Stimulated activated CD4-positive, alpha-beta T cell treated with anti-CD3 and anti-CD28 coated beads, Interleukin-2, amount 100 ng/mL, for 24 hours (primary cell): ENCODE measurements at places on chromosomes 11 and 22.

DNA sequence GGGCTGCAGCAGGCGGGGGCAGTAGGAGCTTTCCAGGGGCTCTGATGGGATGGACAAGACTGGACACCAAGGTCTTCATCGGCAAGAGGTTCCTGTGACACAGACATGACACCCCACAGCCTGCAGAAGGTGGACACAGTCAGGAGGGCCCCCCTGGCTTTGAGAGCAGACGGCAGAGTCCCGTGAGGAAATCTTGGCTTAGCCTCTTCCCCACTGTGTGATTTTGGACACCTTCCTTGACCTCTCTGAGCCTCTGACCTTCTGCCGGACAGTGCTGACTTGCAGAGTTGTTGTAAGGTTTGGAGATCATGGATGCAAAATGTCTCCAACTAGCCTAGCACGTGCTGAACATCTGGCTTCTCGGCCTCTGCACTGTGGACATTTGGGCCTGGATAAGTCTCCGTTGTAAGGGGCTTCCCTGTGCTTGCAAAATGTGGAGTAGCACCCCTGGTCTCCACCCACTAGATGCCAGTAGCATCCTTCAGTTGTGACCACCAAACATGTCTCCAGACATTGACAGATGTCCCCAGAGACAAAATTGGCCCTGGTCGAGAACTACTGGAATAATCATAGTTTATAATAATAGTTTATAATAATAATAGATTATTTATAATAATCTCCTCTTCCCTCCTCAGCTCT lies 54.6 kb downstream of the MCM5 start:
- DNase-seq = no peak

- DNase-seq = no peak
Measured at GRCh38 chr11:65651589-65652510, 10.9 kb downstream of the RELA start.

DNA sequence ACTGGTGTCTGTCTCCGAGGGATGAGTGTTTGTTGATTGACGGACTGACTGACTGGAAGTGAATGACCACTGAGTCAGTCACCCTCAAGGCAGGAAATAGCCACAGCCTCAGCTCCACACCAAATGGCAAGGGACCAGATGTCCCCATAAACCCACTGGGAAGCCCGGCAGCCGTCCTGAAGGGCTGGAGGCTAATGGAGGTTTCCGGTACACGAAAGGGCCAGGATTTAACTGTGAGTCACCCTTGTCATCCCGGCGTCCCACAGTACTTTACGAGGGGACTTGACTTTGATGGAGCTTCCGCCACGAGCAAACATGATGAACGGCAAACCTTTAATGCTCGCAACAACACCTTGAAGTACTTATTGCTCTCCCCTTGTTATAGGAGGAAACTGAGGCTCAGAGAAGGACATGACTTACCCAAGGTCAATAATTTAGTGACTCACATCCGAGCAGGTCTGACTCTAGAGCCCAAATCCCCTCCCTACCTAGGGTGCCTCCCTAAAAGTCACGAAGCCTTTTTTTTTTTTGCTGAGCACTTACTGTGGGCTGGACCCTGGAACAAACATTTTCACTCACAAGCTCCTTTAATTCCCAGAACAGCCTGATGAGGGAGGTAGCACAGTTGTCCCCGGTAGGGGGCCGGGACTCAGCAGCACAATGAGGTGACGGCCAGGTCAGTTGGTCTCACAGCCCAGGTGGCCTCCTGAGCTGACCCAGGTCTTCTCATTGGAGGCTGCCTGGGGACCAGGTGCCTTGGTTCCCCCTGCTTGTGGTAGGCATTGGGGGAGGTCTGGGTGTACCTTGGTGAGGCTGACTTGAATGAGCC lies 25.2 kb upstream of the GCAT start:
- DNase-seq = no peak

- no peak for DNase-seq
Measured at GRCh38 chr11:105324156-105324555, 184.6 kb upstream of the CARD18 start.

- no peak for DNase-seq
Measured at GRCh38 chr11:87659807-87660206, 515.4 kb downstream of the RAB38 start.

GRCh38 chr11:61054513-61054912 lies 47.8 kb upstream of the CD5 start:
- no peak for DNase-seq

DNA sequence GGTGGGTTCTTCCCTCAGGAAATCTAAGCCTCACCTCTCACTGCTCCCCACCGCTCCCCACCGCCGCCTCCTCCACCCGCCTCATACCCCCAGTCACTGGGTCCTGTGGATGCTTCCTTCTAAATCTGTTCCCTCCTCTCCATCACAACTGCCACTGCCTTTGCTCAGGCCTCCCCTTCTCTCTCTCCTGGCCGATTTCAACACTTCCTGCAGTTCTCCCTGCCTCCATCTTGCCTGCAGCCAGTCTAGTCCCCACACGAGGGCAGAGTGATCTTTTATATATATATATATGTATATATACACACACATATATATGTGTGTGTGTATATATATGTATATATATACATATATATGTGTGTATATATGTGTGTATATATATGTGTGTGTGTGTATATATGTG lies 27.8 kb downstream of the CREB3L1 start:
- DNase-seq = no peak

DNA sequence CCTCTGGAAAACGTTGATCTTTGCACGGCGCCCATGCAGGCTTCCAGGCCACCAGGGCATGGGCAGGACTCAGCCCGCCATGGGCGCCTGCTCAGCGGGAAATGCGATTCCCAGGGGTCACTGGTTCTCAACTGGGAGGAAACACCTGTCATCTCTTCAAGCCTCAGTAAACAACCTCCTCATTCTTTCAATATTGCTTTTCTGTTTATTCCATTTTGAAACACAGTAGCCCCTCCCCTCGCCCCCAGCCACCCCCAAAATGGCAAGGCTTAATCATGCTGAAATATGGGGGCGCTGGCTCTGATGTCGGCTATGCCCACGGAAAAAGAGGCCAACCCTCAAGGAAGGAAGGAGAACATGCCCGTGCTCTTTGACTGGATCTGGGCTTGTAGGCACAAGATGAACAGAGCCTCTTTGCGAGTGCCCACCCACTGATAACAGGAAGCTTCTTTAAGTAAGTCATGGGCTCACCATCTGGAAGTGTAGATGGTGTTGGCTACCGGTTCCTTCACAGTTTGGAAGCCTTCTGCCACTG lies 594 bp upstream of the POU2AF1 start:
- peak; percentile 28 for DNase-seq

GRCh38 chr11:129974237-129974636 lies 28.4 kb downstream of the PRDM10 start:
- DNase-seq = no peak

DNA sequence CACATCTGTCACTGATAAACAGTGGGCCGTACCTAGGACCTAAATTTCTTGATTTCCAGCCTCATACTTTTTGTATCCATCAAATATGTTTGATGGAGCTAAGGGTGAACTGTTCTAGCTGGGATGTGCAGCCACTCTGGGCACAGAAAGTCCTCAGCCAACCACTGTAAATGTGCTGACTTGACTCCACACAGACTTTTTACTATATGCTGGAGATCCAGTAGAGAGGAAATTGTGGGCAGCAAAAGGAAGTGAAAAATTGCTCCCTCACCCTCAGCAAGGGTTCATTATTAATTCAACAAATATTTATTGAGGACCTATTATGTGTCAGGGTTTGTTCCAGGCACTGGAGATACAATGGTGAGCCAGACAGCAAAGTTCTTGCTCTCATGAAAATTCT lies 54.2 kb upstream of the AMPD3 start:
- no peak for DNase-seq

DNA sequence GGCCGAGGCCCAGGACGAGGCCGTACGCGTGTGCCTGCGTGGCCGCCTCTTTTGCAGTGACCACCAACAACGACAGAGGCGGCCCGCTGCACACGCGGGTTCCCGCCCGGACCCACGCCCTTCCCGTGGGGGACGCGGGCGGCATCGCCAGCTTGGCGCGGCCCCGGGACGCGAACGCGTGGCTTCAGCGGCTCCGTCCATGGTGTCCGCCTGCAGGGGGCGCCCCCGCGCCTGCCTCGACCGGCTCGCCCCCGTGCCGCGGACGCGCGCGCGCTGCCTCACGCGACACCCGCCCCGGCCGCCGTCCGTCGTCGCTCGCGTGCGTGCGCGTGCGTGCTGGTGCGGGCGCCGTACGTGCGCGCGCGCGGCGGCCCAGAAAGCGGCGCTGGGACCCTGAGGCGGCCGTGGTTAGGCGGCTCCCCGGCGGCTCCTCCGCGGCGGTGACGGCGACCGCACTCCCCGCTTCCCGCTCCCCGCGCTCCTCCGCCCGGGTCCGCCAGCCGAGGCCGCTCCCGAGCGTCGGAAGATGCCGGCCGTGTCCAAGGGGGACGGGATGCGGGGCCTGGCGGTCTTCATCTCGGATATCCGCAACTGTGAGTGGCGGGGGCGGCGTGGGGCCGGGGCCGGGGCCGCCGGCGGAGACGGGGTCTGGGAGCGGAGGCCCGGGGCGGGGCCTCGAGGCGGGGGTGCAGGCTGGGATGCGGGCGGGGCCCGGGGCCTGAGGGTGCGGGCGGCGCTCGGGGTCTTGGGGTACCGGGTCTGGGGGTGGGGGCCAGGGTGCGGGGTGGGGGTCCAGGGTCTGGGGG lies at the start of gene AP2A2:
AP2A2 (plus strand) TSS at position 375 of the 806 bp plus-strand sequence; CDS start at position 527, 152 bp downstream.
- peak; percentile 95 for DNase-seq

DNA sequence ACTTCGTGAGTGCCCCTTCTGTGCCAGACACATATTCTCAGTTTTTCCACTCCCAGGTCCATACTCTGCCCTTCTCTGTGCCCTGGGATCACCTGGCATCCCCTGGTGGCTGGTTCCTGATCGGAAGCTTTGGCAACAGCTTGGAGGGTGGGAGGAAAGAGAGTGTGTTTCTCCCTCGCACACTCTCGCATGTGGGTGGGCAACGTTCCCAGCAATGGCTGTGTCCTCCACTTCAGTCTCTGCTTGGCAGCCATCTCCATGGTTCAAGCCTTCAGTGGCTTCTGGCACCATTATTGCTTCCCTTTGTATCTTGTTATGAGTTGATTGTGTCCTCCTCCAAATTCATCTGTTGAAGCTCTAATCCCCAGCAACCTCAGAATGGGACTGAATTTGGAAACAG lies 342.7 kb upstream of the SYN3 start:
- no peak for DNase-seq

DNA sequence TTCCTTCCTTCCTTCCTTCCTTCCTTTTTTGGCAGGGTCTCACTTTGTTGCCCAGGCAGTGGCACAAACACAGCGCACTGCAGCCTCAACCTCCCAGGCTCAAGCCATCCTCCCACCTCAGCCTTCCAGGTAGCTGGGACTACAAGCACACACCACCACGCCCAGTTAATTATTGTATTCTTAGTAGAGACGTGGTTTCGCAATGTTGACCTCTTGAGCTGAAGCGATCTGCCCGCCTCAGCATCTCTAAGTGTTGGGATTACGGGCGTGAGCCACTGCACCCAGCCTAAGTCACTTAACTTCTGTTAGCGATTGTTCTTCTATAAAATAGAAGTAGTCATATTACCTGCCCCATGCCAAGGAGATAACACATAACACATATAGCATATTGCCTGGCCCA lies 2.8 kb upstream of the SYTL2 start:
- DNase-seq = no peak

DNA sequence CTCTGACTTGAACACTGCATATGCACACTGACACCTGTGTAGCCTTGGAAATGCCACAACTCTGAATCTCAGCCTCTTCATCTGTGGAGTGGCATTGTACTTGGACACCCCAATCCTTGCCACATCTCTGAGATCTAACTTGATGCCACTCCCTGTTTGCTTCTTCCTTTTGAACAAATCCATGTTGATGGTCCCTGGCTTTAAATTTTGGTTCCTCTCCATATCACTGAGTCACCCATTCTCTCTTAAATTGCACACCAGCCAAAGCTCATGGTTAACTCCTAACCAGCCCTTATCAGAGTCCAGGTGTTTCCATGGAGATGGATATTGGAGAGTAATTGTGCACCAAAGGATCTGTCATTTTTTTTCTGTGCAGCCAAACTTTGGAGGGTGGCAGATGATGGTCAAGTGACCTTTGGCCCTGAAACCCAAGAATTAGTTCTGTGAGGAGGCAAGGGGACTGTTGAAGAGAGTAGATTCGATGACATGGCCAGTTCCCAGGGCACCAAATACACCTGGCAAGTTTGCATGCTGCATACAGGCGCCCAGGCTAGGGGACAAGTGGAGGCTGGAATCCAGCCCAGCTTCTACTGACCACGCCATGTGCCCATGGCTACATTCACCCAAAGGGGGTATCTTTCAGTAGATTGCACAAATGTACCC lies 25.1 kb upstream of the PAMR1 start:
- DNase-seq = no peak

GRCh38 chr11:36098853-36099375 lies 155.1 kb downstream of the LDLRAD3 start:
- DNase-seq = no peak

GRCh38 chr11:34826384-34826726 lies 89.8 kb downstream of the APIP start:
- DNase-seq = no peak

- peak; percentile 33 for DNase-seq
Measured at GRCh38 chr11:57426439-57426928, 437 bp downstream of the SLC43A3 start.

DNA sequence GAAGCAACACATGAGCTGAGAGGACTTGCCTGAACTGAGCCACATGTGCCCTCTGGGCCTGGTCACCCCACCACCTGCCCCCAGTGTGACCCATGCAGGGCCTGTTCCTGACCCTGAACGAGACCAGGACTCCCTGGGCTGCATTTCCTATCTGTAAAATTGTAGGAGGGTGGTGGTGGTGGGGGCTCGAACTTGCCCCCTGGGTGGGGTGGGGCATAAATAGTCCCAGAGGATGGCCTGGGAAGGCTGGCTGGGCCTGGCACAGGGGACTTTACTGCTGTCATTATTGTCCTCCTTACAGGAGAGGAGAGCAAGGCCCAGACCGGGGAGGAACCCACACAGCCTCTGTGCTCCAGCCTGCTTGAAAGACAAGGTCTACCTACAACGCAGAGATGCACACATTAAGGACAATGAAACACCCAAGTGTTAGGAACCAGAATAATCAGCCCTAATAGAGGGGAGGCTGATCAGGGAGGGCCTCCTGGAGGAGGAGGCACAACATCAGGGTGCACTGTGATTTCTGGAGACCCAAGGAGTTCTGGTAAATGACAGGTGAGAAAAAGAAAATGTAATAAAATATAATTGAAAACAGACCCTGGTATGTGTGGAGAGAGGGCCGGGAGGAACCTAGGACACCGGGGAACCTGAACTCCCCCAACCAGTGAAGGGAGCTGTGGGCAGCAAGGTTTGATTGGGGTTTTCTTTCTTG lies 2.8 kb upstream of the AIFM3 start:
- DNase-seq = no peak

DNA sequence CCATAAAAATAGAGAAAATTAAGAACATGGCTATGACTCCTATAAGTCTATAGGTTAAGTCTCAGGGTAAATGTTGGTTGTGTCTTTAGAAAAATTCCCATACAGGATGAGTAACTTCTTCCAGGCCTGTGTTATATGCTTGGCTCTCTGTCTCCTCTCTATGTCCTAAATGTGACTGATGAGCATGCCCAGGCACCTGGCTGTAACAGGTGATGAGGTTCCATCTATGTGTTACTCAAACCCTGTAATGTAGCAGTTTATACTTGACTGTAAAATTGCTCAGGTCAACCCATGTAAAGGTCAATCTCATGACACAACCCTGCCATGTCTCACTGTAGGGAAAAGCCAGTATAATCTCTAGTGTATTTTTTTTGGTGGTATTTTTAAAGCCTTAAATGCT lies 69.5 kb downstream of the PARVA start:
- DNase-seq = no peak
